ENCODE measurements at places on chromosomes 6 and 20.

GRCh38 chr6:85579581-85579980 lies 14.1 kb downstream of the SNX14 start:
- DNase-seq: no peak

DNA sequence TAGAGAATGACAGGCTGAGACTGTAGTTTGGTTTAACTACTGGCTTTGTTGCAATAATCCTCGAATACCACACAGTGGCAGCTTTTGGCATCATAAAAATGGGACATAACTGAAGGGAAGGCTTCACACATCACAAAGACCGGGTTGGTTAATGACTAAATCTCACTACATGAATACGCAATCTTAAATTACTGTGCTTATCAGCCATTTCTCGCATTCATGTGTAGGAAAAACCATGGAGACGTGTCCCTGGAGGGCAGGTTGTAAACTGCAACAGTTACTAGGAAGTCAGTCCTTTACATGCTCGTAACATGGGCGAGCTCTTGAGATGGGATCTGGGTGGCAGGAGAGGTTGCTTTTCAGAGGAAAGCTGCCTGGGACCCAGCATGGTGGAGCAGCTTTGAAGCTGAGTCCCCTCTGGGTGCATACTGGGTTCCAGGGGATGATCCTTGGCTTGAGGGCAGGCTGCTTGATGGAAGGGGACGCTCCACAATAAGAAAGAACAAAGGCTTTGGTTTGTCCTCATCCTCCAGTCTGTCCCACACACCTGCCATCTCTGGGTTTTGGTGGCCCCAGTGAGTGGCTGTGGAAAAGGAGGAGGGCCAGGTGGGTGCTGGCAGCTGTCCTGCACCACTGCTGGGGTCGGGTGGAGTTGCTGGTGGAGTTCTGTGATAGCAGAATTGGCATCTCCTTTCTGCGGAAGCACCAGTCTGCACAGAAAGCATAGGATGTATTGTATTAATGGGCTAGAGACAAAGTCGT lies 2.1 kb downstream of the RPS21 start:
- DNase-seq: no peak

DNA sequence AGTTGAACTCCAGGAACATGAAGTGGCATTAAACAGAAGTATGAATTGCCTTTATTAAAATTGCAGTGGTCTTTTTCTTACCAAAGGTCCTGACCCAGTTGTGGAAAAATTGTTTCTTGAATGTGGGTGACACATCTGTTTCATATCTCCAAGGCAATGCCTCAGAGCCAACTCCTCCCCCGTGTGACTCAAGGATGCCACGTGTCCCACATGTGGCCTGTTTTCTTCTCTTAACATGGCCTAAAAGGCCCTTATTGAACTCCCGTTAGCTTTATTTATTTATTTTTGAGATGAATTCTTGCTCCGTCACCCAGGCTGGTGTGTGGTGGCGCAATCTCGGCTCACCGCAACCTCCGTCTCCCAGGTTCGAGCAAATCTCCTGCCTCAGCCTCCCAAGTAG lies 128.4 kb upstream of the ESR1 start:
- no peak for DNase-seq

DNA sequence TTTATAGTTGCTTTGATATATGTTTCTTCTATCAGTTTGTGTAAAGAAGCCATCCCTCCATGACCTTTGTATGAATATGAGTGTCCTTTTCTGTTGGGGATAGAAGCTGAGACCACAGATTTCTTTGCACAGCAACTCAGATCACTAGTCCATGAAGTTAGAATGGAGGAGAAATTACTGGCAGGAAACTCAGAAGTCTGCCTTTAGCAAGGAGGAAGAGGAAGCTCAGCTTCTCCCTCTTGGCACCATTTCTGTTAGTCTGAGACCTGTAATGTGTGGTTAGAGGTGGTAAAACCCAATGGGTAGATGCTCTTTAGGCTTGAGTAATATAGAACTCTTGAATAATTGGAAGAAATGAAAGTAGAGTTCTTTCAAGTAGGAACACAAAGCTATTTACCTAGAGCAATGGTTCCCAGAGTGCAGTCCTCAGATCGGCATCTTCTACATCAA lies 995.3 kb upstream of the FLRT3 start:
- DNase-seq: no peak

GRCh38 chr6:167164261-167164660 lies 6.5 kb upstream of the GPR31 start:
- no peak for DNase-seq

DNA sequence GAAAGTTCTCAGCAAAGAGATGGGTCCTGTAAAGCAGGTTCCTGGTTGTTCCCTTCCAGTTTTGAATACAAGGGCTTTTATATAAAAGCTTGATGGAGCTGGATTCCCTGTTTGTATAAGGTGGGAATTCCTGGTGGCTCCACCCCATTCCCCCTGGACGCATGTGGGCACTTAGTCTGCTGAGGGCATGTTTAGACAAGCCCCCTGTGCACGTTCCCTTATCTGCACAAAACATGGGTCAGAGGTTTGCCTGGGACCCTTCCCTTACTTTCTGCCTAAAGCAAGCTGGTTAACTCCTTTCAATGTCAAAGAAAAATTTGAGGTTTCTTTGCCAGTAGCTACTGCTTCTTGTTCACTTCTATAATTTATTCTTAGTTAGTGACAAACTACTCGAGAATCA lies 181.1 kb downstream of the BCKDHB start:
- no peak for DNase-seq

DNA sequence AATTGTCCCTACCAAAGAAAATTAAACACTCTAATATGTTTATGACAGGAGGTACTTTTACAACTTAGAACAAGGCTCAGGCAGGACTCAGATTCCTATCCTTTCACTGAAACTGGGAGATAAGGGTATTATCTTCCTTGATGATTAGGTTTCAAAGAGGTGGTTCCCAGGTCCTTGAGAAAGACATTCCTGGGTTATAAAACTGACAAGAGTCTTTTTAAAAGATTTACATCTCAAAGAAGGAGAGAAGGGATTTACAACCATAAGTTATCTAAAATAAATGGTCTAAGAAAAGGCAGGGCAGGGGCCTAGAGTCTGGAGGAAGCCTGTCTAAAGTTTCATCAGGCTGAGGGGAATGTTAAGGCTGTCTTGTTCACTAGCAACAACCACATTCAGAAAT lies 1492.5 kb downstream of the HACE1 start:
- no peak for DNase-seq

Data from stimulated activated CD4-positive, alpha-beta T cell treated with anti-CD3 and anti-CD28 coated beads, Interleukin-15, amount 100 ng/mL, for 1 hour (primary cell).